ENCODE measurements at places on chromosomes 3 and 15.
A peak's percentile ranks its signal among the peaks of the same experiment; 100 is the strongest.

- peak; percentile 78 for DNase-seq
Observed at GRCh38 chr3:7144697-7145308, 283.9 kb downstream of the GRM7 start.

GRCh38 chr3:80978216-80978969 lies 783.1 kb downstream of the GBE1 start:
- no peak for DNase-seq

DNA sequence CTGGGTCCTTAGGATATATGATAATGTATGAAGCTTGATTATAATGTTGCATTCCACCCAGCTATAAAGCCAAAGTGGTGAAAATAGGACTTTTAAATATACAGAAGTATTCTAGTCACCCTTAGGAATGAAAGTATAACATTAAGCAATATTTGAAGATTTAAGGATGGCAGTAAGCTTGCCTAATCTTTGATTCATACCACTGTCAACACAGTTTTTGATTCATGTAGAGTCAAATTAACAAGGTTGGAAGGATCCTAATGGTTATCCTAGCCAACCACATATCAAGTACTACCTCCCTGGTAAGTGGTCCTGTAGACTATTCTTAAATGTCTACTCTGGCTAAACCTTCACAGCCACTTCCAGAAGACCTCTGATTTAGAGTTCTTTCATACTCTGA lies 18.6 kb downstream of the ARIH1 start:
- no peak for DNase-seq

- DNase-seq = peak; percentile 81
Observed at GRCh38 chr3:57582474-57583168, 14.5 kb downstream of the ARF4 start.

DNA sequence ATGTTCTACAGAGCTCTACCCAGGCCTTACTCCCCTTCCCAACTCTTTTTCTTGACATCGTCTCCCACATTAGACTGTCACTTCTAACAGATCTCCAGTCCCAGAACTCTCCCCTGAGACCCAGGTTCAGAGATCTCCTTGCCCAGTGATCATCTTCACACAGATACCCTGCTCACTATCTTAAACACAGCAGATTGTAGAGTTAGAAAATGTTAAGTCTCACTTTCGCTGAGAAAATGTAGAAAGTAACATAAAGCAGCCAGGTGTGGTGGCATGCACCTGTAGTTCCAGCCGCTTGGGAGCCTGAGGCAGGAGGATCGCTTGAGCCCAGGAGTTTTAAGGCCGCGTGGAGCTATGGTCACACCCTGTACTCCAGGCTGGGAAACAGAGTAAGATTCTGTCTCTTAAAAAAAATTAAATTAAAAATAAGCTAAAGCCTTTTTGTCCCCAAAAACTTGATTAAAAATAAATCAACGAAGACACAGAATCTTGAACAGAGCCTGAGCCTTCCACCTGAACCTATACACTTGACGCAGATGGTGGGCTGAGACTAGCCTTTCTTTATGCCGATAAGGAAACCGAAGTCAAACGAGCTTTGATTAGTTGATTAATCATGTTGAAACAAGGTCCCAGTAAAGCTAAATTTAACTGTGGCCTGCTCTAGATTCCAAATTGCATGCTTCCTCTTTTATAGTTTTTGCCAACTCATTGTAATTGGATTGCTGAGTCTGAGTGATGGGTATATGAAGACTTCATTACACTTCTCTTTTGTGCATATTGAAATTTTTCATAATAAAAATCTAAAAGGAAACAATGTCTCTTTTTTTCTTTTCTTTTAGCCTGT lies 31.3 kb upstream of the BLM start:
- DNase-seq = no peak

DNA sequence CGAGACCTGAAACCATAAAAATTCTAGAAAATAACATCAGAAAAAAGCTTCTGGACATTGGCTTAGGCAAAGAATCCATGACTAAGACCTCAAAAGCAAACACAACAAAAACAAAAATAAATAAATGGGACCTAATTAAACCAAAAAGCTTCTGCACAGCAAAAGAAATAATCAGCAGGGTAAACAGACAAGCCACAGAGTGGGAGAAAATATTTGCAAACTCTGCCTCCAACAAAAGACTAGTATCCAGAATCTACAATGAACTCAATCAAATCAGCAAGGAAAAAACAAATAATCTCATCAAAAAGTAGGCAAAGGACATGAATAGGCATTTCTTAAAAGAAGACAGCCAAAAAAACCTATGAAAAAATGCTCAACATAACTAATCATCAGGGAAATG lies 59.6 kb downstream of the DNAH12 start:
- no peak for DNase-seq

GRCh38 chr3:38471260-38471857 lies 17.7 kb downstream of the ACVR2B start:
- no peak for DNase-seq

DNA sequence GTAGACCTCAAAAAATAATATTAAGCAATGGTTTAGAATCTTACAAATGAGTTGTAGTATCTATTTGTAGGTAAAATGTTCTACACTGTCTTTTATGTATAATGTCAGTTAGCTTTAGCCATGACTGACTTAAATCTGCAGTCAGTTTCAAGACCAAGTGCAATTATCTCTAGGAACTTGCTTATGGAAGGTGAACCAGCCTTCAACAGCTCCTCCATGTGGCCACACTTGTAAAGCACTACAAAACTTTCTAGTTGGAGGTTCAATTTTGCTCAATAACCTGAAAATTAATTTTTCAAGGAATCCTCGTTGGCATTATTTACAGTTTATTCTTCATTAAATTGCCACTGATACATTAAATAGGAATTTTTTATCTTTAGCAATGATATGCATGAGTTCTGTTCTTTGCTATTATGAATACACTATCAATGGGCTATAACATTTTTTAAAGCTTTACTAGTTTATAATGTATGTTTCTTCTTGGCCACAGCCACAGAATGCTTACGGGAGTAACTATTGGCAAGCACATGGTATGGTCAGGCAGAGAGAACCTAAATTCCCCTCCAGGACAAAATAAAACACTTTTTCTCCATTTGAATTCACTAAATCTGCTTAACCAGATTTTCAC lies 315.3 kb upstream of the UBE2E2 start:
- DNase-seq = peak; percentile 56

All from mesendoderm (in vitro differentiated cells).